Left renal pelvis (tissue), 4 donors: ENCODE measurements at places on chromosomes 6 and 20. TPM values are rescaled to one million over a fixed set of nuclear protein-coding genes. Genes with fewer than 3 reads are reported as not detected.

Gene LATS1
- polyA plus RNA-seq: 30.5 TPM

Gene ID1
- 101 TPM for polyA plus RNA-seq

Gene TBXT
- polyA plus RNA-seq: not detected

Gene PPIL6
- 18.6 TPM for polyA plus RNA-seq

Gene WFDC6
- polyA plus RNA-seq: not detected

Gene GTSF1L
- not detected for polyA plus RNA-seq

Gene PRIM2
- 16.9 TPM for polyA plus RNA-seq

Gene DACT2
- polyA plus RNA-seq: 17.4 TPM
